ENCODE measurements at places on chromosomes 12 and 14.

DNA sequence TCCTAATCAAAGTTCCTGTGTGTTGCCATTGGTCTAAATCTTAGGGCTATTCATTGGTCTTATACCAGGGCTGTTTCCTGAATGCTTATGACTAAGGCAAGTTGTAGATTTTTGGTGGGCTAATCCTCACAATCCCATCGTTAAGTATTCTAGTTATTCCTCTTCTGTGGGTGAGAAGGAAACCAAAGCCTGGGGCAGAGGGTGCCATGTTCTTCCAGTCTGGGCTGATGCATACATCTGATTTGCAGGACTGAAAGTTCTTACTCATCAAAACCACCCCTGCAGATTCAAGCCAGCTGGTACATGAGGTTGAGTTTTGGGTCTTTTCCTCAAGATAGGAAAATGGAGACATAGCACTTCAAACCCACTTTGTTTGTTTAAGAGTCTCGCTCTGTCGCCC is 25.7 kb downstream of the PPP1CC start:
- no peak for DNase-seq

- no peak for DNase-seq
Observed at GRCh38 chr12:49909826-49910225, 6.1 kb upstream of the FAIM2 start.

DNA sequence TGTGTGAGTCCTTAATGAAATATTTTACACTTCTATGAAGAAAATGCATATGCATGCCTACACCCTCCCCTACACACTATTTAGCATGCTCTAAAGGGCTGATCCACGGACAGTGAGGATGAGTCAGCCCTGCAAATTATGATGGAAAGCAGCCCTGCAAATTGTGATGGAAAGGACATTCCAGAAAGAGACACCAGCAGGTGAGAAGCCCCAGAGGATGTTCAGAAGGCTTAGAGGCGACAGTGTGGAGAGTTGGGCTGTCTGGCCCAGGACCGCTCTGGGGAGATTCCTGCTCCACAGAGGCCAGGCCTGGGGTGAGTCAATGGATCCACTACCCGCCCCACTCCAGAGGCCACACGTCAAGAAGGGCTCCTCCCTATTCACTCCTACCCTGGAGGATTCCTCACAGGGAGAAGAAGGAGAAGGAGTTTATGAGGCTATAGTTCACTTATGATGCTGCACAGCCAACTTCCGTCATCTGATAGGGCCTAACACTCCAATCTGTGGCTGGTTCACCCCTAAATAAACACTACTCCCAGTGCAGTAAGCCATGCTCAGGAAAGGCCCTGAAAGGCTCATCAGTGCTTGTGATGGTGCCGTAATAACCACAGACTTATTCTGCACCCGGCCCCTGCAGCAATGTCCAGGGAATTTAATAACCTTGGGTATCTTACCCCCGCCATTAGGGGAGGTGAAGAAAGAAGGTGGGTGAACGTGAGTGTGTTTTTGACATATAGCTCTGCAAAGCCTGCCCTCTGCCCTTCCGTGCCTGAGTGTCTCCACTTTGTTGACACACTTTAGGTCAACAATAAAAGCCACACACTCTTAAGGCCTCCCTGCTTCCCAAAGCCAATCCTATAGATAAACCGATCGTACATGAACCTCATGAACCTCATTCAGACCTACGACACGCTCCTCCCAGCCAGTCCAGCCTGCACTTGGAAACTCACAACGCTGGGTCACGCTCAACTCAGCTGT is 46.4 kb downstream of the CLMN start:
- DNase-seq: no peak

- no peak for DNase-seq
Observed at GRCh38 chr12:3885277-3886094, 12.3 kb upstream of the PARP11 start.

DNA sequence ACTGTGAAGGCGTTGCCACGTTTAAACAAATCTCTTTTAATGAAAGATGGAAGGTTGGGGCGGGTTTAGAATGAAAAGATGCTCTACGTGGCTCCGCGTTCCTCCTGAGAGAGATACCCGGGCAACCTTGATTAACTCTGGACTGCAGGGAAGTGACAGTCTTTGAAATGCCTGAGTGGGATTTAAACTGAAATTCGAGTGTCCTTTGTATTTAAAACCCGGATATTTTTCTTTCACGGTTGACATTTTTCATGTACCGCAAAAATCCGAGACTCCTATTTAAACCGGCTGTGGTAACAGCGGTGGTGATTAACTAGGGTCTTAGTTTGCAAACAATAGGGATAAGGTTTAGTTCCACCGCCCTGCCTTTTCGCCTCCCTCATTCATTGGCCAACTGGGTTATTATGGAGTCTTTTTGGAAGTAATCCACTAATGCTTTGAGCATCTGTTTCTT is 707 bp downstream of the G2E3 start:
- no peak for DNase-seq

DNA sequence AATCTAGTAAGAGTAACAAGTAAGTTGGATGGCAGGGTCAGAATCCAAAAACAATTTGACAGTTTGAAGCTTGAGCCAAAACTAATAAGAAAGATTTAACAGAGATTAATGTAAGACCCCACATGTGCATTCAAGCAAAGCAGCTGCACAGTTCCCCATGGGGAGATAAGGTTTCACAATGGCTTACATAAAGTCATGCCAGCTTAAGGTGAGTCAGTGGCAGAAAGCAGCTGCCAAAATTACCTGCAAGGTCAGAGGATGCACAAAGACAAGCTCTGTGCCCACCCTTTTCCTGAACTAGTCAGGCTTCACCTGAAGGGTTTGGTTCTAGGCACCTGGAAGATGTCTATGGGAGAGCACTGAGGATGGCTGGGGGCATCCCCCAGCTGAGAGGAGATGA is 36.6 kb upstream of the KRT77 start:
- DNase-seq: no peak

- no peak for DNase-seq
Observed at GRCh38 chr14:102878970-102879460, 43.4 kb upstream of the AMN start.

DNA sequence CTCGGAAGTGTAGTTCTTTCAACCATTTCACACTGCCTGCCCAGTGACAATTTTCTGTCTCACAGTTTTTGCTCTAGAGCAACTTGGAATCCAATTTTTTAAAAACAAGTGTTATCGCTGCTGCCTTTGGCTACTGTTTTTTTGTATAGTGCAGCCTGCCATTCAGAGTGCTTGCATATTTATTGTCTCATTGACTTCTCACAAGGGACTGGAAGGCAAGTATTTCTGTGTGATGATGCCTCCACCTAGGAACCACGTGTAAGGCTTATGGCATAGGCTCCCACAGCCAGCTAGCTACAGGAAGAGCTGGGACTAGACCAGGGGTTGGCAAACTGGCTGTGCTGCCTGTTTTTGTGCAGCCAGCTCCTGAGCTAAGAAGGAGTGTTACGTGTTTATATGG is 903 bp downstream of the PARPBP start:
- DNase-seq: no peak

- no peak for DNase-seq
Observed at GRCh38 chr12:93880853-93881522, 203.8 kb downstream of the CRADD start.

DNA sequence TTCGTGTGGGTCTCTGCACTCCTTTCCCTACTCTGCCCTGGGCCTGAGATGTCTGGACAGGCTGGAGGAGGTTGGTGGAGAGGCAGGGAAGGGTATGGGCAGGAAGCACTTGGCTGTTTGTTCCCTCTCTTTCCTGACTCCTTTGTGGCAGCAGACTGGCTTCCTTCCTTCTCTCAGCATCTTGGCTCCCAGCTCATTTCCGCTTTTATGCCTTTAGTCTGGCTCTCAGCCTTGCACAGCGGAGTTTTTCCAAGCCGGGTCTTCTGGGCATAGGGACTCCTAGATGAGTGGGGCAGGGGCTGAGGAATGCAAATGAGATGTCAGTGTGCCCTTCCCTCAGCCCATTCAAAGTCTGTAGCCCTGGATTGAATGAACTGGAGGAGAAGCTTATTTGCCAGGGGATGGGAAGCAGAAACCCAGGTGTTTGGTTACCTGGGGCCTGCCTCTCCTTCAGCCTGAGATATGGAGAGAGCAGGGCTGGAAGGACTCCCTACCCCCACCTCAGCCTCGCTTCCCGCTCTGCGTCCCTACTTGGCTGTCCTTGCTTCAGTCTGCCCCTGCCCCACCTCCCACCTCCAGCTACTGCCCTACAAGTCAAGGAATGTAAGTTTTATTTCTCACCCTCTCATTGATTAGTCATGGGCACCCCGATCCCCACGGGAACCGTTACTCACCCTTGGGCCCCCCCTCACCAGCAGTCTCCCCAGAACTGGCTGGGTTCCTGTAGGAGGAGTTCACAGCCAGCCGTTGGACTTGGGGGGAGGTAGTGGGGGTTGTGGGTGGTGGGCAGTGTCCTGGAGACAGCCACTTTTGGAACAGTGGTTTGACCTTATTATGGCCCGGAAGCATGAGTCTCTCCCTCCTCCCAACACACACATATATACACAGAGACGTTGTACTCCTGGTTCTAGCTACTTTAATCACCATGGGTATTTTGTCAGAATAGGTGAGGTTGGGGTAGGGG is 9.3 kb upstream of the ITGA5 start:
- no peak for DNase-seq

- DNase-seq: no peak
Observed at GRCh38 chr14:37482428-37482827, 112.6 kb downstream of the FOXA1 start.

DNA sequence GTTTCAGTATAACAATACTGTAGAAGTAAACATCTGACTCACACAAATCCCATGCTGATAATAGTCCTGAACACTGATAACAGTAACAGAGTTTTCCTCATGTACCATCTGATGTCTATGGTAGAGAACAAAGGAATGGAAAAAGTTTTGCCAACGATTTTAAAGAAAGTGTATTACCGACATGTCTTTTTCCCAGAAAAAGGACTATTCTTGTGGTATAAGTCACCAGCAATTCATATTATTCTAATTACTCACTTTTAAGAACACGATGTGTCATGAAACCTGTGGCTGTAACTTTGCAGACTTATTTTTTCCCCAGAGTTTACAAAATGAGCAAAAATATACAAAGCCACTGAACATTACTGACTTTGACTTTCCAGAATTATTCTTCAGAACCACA is 40.1 kb upstream of the DCN start:
- DNase-seq: no peak

DNA sequence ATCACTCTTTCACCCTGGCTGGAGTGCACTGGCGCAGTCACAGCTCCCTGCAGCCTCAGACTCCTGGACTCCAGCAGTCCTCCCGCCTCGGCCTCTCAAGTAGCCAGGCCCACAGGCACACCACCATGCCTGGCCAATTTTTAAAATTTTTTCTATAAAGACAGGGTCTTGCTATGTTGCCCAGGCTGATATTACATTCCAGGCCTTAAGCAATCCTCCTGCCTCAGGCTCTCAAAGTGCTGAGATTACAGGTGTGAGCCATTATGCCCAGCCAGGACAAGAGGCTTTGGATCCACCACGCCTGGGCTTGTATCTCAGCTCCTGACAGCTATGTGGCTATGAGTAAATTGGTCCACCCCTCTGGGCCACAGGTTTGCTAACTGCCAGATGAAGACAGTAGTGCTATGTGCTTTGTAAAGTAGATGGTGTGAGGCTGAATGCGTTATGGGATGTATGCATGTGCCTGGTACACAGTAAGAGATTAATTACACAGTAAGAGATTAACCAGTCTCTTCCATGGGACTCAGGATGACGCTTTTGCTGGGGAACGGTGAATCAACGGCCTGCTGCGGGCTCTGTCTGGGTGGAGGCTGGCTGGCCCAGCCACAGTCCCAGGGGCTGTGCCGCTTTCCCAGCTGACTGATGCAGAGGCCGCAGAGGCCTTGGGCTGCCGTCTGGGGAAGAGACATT is 53.3 kb upstream of the NCOR2 start:
- DNase-seq: no peak

- DNase-seq: no peak
Observed at GRCh38 chr14:24409192-24409591, 10.4 kb downstream of the NYNRIN start.

DNA sequence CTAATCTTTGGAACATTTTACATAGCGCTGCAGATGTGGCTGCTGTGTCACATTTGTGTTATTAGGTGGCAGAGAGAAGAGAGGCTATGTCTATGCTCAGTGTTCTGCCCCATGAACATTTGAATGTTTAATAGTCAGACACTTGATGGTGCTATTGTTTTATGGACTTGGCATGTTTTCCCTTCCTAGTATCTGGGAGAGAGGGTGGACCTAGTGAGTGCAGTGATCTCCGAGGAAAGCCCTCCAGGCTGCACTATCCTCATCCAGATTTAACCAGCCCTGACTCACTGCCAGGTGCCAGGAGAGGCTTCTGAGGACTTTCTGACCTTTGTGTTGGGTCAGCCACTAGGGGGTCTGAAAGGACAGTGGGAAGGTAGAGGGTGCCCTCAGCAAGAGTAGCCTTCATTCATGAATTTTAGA is 24.3 kb downstream of the ZFC3H1 start:
- no peak for DNase-seq

- no peak for DNase-seq
Observed at GRCh38 chr14:34247605-34248004, 214.4 kb downstream of the SPTSSA start.

All from stimulated activated naive CD4-positive, alpha-beta T cell (primary cell).